ENCODE measurements at places on chromosomes 6 and 20.

DNA sequence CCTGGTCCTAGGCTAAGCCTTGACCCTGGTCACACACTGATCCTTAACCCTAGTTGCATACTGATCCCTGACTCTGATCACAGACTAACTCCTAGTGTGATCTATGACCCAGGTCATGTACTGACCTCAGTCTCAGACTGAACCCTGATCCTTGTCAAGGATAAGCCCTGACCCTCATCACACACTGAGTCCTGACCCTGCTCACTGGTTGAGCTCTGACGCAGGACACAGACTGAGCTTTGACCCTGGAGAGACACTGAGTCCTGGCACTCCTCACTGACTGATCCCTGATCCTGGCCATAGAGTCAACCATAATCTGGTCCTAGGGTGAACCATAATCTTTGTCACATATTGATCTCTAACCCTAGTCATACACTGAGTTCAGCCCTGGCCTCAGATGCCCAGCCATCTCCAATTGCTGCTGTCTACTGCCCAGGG is 37.9 kb downstream of the KCNB1 start:
- no peak for DNase-seq

- no peak for DNase-seq
Measured at GRCh38 chr6:31580438-31580740, 1.8 kb downstream of the LTB start.

- no peak for DNase-seq
Measured at GRCh38 chr6:135176464-135176863, 4.6 kb upstream of the MYB start.

- DNase-seq: peak; percentile 71
Measured at GRCh38 chr6:166308033-166308768, at the start of gene PRR18. TSS of gene PRR18 (minus strand) at chr6:166308392. CDS start at chr6:166308142, 250 bp downstream.

- no peak for DNase-seq
Measured at GRCh38 chr6:20266851-20267608, 54.8 kb upstream of the MBOAT1 start.

GRCh38 chr6:52576392-52577021 is 353 bp downstream of the TRAM2 start:
- peak; percentile 62 for DNase-seq

Data from anterior cingulate cortex (tissue), 58 donors.